Mesothelial cell of epicardium (in vitro differentiated cells): ENCODE measurements at places on chromosomes 4 and X. TPM values are rescaled to one million over a fixed set of nuclear protein-coding genes. Genes with fewer than 3 reads are reported as not detected.

DNA sequence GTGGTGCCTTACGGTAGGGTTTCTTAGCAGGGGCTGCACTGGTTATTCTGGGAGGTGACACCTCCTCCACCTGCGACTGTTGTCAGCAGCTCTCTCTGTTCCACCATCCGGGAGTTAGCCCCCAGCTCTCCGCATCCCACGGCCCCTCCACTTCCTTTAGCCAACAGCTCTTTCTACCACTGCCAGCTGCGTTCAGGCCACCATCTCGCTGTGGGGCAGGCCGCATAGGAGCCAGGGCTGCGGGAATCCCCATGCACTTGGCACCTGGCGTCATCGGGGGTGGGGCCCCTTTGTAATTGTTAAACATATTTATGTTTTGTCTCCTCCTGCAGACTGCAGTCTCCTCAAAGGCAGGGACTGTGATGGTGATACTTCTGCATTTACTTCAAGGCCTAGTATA, 480.2 kb downstream of the SMARCA1 start:
- no peak for DNase-seq

DNA sequence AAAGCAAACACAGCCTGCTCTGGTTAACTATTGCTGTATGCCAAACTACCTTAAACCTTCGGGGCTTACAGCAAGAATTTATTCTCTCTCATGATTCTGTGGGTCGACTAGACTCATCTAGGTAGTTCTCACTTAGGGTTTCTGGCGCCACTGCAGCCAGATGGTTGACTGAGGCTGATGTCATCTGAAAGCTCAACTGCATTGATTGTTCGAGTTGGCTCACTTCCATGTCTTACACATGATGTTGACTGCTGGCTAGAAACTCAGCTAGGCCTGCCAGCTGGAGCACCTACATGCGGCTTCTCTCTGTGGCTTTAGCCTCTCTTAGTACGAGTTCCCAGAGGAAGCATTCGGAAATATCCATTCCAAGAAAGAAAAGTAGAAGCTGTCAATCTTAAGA, 103.2 kb downstream of the SRPX start:
- no peak for DNase-seq

GRCh38 chr4:84632092-84632491, 49.2 kb downstream of the CDS1 start:
- DNase-seq: no peak

DNA sequence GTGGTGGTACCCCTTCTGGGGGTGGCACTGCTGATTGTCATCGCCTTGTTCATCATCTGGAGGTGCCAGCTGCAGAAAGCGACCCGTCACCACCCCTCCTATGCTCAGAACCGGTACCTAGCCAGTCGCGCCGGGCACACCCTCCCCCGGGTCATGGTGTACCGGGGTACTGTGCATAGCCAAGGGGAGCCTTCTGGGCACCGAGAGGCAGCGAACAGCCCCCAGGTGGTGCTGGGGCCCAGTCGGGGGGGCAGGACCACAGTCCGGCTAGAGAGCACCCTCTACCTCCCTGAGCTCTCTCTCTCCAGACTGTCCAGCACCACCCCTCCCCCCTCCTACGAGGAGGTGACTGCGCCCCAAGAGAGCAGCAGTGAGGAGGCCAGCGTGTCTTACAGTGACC, 5.3 kb downstream of the PRRG3 start:
- no peak for DNase-seq

DNA sequence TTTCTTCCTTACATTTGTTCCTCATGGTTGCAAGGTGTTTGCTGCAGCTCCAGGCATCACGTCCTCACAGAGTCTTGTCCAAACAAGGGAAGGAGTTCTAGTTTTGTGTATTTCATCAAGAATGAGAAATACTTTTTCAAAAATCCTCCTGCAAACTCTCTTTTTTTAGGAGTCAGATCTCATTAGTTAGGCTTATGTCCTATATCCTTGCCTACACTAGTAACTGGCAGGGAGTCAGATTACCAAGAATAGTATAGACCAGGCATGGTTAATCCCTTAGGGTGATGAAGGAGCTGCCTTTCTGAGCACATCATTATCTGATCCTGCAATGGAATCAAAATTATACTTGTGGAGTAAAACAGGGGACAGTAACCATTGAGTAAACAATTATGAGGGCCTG, 160.4 kb downstream of the SHROOM3 start:
- no peak for DNase-seq

- no peak for DNase-seq
Measured at GRCh38 chrX:70504772-70505450, 60.3 kb downstream of the DLG3 start.

DNA sequence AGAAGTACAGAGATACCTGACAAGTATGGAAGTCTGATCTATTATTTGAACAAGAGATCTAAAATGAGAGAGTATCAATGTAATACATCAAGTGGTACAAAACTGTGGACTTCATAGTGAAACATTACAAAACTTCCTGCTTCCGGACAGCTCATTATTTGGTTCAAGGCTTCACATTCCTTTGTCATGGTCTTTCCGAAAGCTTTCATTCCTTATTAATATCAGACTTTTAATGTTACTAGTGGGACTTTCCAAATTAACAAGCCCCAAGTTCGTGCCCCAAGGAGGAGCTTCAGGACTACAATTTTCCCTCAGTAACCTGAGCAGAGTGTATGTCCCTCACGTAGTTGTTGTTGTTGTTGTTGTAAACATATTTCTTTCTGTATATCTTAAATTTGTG, 1.2 kb downstream of the CHIC2 start:
- no peak for DNase-seq

- no peak for DNase-seq
Measured at GRCh38 chrX:69216911-69217310, 51.7 kb upstream of the PJA1 start.

DNA sequence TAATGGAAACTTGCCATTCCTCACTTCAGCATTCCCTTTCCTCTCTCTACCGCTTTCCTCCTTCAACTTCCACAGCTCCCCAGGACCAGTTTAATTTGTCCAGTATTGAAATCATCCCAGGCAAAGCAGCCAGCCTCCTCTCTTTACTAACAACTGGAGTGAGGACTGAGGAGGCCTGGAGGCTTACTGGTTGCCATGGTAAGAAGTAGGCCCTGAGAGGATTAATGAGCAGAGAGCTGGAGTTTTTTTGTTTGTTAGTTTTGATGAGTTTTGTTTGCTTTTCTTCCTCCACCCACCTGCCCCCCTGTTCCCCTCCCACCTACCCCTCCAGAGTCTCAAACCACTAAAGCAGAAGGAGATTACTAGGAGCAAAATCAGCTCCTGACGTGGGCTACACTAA, 29.5 kb upstream of the PLP1 start:
- no peak for DNase-seq

GRCh38 chr4:142040043-142040442, 403.7 kb downstream of the IL15 start:
- DNase-seq: no peak

DNA sequence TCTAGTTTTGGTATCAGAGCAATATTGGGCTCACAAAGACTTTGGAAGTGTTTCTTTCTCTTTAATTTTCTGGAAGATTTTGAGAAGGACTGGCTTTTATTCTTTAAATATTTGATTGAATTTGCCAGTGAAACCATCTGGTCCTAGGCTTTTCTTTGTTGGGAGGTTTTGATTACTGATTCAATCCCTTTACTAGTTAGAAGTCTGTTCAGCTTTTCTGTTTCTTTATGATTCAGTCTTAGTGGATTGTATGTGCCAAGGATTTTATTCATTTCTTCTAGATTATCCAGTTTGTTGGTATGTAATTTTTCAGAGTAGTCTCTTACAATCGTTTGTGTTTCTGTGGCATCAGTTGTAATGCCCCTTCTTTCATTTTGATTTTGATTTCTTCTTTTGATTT, 28.6 kb downstream of the GLRB start:
- DNase-seq: no peak

GRCh38 chr4:7960017-7960789, 20.5 kb upstream of the AFAP1 start:
- DNase-seq: no peak

DNA sequence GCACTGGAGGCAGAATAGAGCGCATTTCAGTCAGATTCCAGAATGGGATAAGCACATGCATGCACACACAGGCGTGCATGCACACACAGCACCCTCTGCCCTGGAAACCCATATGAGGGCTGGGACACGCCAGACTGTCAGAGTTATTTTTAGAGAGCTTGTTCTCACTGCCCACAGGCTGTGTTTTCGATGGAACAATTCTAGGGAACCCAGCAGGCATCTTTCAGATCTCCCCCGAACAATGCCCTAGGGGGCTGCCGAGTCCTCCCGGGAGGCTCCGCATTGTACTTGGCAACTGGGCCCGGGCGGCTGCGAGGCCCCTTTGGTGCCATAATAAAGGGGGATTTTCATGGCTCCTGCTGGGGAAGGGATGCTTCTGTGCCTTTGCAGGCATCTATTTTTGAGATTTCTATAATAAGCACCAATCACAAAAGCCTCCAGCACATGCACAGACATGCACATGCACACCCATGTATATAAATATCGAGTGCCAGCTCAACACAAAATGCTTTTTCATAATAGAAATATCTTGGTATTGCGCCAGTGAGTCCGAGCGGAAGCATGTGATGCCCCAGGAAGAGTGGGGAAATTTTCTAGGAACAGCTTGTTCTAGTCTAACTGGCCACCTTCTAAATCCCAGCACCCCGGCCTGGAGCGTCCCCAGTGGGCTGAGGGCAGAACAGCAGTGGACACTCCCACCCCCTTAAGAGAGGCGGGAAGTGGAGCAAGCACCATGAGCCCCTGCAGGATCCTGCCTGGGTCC, 88.5 kb downstream of the PHKA2 start:
- no peak for DNase-seq

- DNase-seq: no peak
Measured at GRCh38 chr4:61202638-61203435, 2.7 kb downstream of the ADGRL3 start.

DNA sequence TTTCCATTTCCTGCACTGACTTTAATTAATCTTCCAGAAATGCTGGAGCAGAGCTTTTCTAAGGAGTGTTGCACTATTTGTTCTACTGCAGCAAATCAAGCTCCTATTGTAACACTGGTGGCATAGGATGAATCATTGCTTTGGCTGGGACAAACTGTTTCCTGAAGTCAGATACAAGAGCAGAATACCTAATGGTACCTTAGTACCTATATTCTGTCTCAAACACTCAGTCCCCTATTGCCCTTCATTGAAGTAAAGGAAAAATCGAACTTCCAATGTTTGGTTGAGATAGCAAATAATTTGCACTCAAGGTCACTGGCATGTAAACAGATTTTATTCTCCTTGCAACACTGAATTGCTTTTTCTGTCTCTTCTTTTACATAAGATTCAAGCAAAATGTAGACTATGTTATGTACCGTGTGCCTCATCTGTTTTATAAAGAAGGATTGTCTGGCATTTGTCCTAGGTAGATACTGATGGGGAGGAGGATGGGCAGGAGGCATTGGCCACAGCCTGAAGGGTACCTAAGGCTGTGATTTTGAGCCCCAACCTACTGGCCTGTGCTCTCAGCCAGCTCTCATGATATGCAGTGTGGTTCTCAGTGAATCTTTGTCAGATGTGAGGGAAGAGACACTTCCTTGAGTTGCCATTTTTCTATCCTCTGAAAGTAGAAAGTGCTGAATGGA, 141.6 kb downstream of the AASDH start:
- no peak for DNase-seq

GRCh38 chr4:2333356-2333841, 71.5 kb upstream of the MXD4 start:
- peak; percentile 31 for DNase-seq

- no peak for DNase-seq
Measured at GRCh38 chrX:149497626-149498025, 7.5 kb downstream of the IDS start.

DNA sequence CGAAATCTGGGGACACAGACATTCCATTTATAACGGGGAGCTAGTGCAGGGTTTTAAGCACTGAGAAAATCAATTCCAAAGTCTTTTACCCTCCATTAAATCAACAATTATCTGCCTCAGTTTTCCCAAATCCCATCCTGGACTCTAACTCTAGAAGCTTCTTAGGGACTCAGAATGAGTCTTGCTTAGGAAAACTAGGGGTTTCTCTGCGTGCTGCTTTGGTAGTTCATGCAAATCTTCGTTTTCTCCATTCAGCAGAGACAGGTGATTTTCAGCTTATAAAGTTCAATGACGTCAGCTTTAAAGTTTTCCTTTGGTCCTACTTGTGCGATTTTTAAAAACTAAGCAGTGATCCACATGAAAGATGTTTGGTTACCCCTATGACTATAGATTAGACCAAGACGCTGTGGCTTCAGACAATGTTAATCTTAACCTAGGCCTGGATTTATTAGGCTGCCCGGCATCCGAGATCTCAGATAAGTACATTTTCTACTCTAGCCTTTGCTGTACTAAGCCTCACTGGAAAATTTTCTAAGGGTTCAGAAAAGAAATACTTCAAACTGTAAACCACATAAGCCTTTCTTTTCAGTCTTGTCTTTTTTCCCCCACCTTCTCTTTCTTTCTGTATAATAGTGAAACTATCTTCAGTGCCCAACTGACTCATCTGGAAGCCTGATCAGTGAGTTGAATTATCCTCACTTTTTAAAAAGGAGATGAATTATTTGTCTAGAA, 121.4 kb upstream of the GATB start:
- DNase-seq: no peak

DNA sequence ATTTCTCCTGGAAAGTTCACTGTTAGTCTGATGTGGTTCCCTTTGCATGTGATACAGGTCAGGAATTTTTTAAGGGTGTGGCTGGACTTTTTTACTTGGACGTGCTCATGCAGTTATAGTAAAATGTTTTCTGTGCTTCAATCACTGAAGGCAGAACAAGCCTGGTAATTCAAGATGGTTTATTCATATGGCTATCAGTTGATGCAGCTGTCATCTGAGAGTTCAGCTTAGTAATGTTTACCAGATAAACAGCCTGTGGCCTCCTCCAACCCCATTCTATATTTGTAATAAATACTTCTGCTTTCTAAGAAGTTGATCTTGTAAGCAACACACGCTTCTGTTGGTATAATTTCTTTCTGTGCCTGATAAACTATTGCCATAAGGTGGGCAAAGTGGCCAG, 2105.9 kb downstream of the ARAP2 start:
- DNase-seq: no peak

DNA sequence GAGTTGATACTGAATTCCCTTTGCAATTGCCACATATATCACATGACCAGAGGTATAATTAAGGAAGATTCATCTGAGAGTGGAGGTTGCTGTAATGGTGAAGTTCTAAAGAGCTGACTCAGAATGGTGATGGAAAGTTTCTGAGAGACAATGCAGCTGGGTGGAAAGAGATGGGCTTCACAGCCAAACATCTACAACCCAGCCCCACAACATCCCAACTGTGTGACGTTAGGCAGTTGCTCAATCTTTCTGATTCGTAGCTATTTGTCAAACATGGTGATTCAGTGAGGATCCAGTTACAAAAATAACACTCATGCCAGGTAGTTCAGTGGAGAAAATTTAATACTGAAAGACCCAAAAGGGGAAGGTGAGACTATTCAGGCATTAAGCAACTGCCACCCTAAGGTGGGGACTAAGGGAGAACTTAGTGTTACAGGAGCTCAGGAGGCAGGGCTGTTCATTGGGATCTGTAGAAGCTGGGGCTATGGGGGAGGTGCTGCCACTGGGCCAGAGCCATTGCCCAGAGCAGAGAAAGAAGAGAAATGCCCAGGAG, 6.9 kb upstream of the AFF1 start:
- no peak for DNase-seq

- DNase-seq: no peak
Measured at GRCh38 chr4:182688081-182688480, 229.1 kb downstream of the DCTD start.

- DNase-seq: no peak
Measured at GRCh38 chr4:76801621-76802235, 96.2 kb downstream of the SOWAHB start.

Gene DGAT2L6
- not detected in 3 replicates for total RNA-seq

Gene VCX
- total RNA-seq: 0.41 TPM in 1 of 3 replicates, not detected in the others

Gene TMEM144
- 5.4 to 6.3 TPM (median 5.7 TPM) in 3 replicates for total RNA-seq

Gene TRPC5OS
- total RNA-seq: 0.09 TPM in 1 of 3 replicates, not detected in the others

Gene PPP4R3C
- not detected in 3 replicates for total RNA-seq

Gene DHRSX
- total RNA-seq: 43.5 to 46.0 TPM (median 44.3 TPM) in 3 replicates
